ENCODE measurements at places on chromosomes 12 and 14.

- no peak for DNase-seq
Measured at GRCh38 chr12:30691122-30691879, 4.4 kb downstream of the IPO8 start.

GRCh38 chr12:106048676-106049075, 90.1 kb downstream of the NUAK1 start:
- DNase-seq = no peak

DNA sequence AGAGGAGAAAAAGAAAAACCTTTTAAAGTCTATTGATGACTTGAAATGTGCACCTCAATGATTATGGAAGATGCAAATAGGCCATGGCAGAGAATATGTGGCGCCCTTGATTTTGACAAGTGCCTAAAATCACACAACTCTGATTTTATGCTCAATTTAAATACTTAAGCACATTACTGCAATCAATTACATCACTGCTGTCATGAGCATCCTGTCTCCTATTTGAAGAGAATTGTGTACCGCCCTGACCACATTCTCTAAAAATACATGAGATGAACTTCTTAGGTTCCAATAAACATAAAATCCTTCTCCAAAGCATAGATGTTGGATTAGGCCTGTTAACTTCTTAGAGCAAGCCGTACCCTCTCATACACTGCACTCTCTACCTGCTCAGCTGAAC, 1.6 kb downstream of the TXNDC16 start:
- DNase-seq = no peak

DNA sequence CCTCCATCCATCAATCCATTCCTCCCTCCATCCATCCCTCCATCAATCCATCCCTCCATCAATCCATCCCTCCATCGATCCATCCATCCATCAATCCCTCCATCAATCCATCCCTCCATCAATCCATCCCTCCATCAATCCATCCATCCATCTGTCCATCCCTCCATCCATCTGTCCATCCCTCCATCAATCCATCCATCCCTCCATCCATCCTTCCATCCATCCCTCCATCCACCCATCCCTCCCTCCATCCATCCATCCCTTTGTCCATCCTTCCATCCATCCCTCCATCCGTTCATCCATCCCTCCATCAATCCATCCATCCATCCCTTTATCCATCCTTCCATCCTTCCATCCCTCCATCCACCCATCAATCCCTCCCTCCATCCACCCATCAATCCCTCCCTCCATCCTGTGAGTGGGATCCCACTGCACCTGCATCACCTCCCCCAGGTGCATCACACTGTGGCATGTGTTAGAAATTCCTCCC, 338.1 kb upstream of the SFSWAP start:
- DNase-seq = no peak

- no peak for DNase-seq
Measured at GRCh38 chr12:71935594-71935993, 3.1 kb upstream of the TPH2 start.
